Cardiac ventricle fibroblast (primary cell): ENCODE measurements at places on chromosomes 16 and 17. TPM values are rescaled to one million over a fixed set of nuclear protein-coding genes. Genes with fewer than 3 reads are reported as not detected.

Gene SPNS3
- total RNA-seq = not detected in 2 replicates

Gene MYH1
- 0.05 TPM in 1 of 2 replicates, not detected in the other for total RNA-seq

Gene PRAC2
- total RNA-seq = not detected in 2 replicates

Gene FBXL20
- 11.5 and 13.3 TPM in 2 replicates for total RNA-seq

Gene TPSAB1
- total RNA-seq = not detected in 2 replicates

Gene HSD11B2
- total RNA-seq = 0.93 and 2.0 TPM in 2 replicates

Gene KSR1
- 11.3 and 25.4 TPM in 2 replicates for total RNA-seq

Gene CACNA1H
- 1.6 and 3.3 TPM in 2 replicates for total RNA-seq

Gene PCGF2
- total RNA-seq = 11.7 and 12.4 TPM in 2 replicates

Gene FLOT2
- 25.3 and 31.2 TPM in 2 replicates for total RNA-seq

Gene ICAM2
- total RNA-seq = 12.2 and 17.6 TPM in 2 replicates

Gene KNOP1
- total RNA-seq = 4.5 and 10.3 TPM in 2 replicates

Gene ZNF200
- total RNA-seq = 5.2 and 8.3 TPM in 2 replicates

Gene CDH15
- 0.29 TPM in 1 of 2 replicates, not detected in the other for total RNA-seq

Gene KRTAP16-1
- not detected in 2 replicates for total RNA-seq

Gene SLC5A10
- not detected in 2 replicates for total RNA-seq

Gene TNFRSF13B
- not detected in 2 replicates for total RNA-seq

Gene KRT40
- not detected in 2 replicates for total RNA-seq

Gene C16orf96
- total RNA-seq = not detected in 2 replicates

Gene OR1F1
- not detected in 2 replicates for total RNA-seq

Gene SENP3
- 30.5 and 32.1 TPM in 2 replicates for total RNA-seq

Gene TMIGD1
- not detected in 2 replicates for total RNA-seq

Gene SIRT7
- 7.7 and 8.5 TPM in 2 replicates for total RNA-seq

Gene RAB11FIP4
- 0.34 and 0.75 TPM in 2 replicates for total RNA-seq

Gene KRT28
- not detected in 2 replicates for total RNA-seq

Gene IRX6
- total RNA-seq = not detected in 2 replicates

Gene CX3CL1
- 3.4 and 5.6 TPM in 2 replicates for total RNA-seq

Gene EVPL
- not detected in 2 replicates for total RNA-seq

Gene KRT24
- total RNA-seq = not detected in 2 replicates

Gene RND2
- 0.19 and 0.20 TPM in 2 replicates for total RNA-seq

Gene GJC1
- 1.4 and 2.7 TPM in 2 replicates for total RNA-seq

Gene CCL7
- 1.5 and 1.6 TPM in 2 replicates for total RNA-seq

Gene CD300E
- not detected in 2 replicates for total RNA-seq

Gene GPR179
- not detected in 2 replicates for total RNA-seq

Gene CD300LB
- not detected in 2 replicates for total RNA-seq

Gene SMIM22
- total RNA-seq = not detected in 2 replicates

Gene LGALS9B
- not detected in 2 replicates for total RNA-seq

Gene KRT27
- not detected in 2 replicates for total RNA-seq

Gene TBC1D3
- total RNA-seq = not detected in 2 replicates

Gene TBC1D3I
- not detected in 2 replicates for total RNA-seq

Gene CA7
- not detected in 2 replicates for total RNA-seq

Gene WNT3
- 0.05 and 0.56 TPM in 2 replicates for total RNA-seq

Gene TK1
- total RNA-seq = 5.9 and 7.7 TPM in 2 replicates

Gene DHX58
- 10.2 and 11.9 TPM in 2 replicates for total RNA-seq

Gene EPOP
- total RNA-seq = 4.4 and 4.5 TPM in 2 replicates

Gene ETV4
- 2.5 and 3.8 TPM in 2 replicates for total RNA-seq

Gene SLC6A2
- total RNA-seq = not detected in 2 replicates

Gene JMJD8
- 47.8 and 63.7 TPM in 2 replicates for total RNA-seq

Gene CDC42EP4
- total RNA-seq = 45.2 and 56.4 TPM in 2 replicates

Gene WFDC1
- total RNA-seq = 0.10 TPM in 1 of 2 replicates, not detected in the other

Gene CCDC40
- 0.78 and 5.7 TPM in 2 replicates for total RNA-seq

Gene SMTNL2
- total RNA-seq = not detected in 2 replicates

Gene PKMYT1
- total RNA-seq = 1.1 and 2.5 TPM in 2 replicates

Gene WNT9B
- total RNA-seq = not detected in 2 replicates

Gene TMEM238L
- total RNA-seq = not detected in 2 replicates

Gene PMFBP1
- not detected in 2 replicates for total RNA-seq

Gene CNTD1
- total RNA-seq = not detected in 2 replicates

Gene KIF2B
- not detected in 2 replicates for total RNA-seq
